ENCODE measurements at places on chromosomes 12 and 14. TPM values are rescaled to one million over a fixed set of nuclear protein-coding genes. Genes with fewer than 3 reads are reported as not detected.

Gene BICD1
- total RNA-seq = 0.90 TPM

Gene ADIPOR2
- 33.7 TPM for total RNA-seq

Gene KRT7
- 85.9 TPM for total RNA-seq

Gene LYZ
- total RNA-seq = not detected

Gene HIF1A
- 415 TPM for total RNA-seq

Gene OVCH1
- 0.32 TPM for total RNA-seq

Gene INHBC
- not detected for total RNA-seq

Gene OASL
- total RNA-seq = not detected

Gene VAMP1
- 3.1 TPM for total RNA-seq

Data from cardiac atrium fibroblast (primary cell).